ENCODE measurements at places on chromosomes 1 and 21.

DNA sequence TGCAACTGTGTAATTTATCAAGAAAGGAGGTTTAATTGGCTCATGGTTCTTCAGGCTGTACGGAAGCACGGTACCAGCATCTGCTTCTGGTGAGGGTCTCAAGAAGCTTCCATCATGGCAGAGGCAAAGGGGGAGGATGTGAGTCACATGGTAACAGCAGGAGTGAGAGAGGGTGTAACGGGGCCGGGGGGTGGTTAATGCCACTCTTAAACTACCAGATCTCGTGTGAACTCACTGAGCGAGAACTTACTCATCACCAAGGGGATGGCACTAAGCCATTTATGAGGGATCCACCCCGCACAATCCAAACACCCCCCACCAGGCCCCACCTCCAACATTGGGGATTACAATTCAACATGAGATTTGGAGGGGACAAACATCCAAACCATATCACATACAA is 21.0 kb upstream of the IFFO2 start:
- no peak for DNase-seq

DNA sequence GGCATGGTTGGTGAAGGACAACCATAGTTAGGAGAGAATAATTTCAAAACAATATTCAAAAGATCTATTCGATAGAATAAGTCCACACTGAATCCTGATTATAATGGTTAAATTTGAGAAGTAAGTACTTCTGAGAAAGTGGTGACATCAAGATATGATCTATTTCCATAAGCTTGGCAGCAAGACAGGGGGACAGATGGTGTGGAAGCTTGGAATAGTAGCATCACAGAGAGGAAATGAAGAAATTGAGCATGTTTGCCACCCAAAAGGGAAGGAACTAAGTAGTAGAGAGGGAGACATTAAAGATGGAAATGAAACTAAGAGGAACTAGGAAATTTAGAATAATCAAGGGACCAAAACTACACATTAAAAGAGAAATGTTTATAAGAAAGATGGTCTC is 94.5 kb downstream of the OLFM3 start:
- DNase-seq, result no peak

DNA sequence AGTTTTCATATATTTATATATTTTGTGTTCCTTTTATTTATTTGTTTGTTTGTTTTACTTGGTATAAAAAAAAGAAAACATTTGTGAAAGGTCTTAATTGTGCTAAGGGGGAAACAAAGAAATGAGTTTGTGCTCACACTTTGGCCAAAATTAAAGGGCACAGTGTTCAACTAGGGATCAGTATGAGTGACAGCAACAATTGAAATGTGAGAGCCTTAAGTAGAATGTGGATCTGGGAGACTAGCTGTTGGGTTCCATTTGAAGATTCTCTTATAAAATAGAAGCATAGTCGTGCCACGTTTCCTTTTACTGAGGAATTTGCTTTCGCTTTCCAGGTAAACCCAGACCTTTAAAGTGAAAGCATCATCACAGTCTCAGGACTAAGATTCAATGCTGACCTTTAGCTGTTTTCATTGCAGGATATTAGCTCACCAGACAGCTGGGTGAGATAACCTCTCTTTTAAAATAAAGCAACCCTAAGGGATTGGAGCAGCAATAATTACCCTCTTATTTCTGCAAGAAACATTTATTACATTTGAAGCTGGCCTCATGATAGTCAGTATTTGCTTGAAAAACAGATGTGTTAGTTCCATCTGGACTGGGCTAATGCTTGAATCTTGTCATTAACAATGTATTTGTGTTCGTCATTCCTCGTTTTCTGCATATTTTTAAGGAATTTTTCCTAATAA is 37.1 kb upstream of the CD55 start:
- no peak for DNase-seq

DNA sequence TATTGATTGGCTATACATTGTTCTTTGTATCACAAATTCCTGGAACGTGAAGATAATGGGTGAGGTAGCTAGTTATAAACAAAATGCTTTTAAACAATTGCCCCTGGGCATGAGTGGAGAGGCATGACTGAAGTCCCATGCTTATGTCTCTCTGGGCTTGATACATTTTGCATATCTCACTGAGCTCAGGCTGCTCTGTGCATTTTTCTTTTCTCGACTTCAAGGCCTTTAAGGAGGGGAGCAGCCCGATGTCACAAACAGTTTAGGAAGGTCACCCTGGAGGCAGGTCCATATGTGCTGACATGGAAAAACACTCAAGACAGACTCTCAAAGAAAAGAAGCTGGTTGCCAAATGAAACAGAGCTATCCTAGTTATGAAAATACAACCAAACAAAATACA is 80.1 kb upstream of the PUM1 start:
- no peak for DNase-seq

DNA sequence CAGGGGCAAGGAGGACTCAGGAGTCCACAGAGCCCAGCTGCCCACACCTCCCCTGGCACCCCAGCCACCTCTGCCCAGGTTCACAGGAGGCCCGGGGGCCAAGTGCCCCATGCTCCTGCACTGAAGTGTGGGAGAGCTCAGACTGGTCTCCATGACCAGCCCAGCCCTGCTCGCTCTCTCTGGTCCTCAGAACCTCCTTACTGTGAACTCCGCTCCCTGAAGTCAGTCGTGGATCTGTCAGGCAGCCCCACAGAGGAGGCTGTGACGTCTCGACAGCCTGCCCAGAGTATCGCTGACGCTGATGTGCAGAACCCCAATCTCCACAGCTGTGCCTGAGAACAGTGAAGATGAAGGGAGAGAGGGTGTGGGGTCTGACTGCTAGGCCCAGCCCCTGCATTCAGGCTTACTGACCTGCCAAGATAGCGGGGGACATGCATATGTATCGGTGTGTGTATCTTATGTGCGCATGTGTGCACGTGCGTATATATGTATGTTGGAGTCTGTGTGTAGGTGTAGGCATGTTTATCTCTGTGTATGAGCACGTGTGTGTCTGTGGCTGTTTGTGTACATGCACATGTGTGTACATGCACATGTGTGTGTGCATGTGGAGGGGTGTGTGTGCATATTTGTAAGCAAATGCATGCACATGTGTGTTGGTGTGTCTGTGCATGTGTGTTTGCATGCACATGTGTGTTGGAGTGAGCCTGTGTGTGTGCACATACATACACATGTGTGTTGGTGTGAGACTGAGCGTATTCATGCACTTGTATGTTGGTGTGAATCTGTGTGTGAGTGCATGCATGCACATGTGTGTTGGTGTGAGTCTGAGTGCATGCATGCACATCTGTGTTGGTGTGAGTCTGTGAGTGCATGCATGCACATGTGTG is 118.5 kb upstream of the ARHGEF16 start:
- no peak for DNase-seq

- DNase-seq, result no peak
These were observed 4.2 kb upstream of the DNAJC28 start for GRCh38 chr21:33495743-33496142.

DNA sequence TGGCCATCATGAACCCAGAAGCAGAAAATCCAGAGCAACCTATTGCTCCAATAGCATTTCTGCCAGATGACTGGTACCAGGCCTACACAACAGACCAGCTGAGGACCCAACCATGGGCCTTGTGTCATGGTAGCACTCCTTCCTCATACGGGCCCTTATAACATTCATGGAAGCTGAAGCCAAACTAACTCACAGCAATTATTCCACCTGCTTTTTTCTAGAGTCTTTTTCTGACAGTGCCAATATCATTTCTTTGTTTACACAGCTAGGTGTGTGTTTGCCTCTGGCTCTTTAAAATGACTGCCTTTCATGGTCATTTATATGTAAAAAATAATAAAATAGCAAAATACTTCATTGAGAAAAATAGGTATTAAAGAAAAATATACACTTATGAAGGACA is 3.9 kb upstream of the WDR64 start:
- no peak for DNase-seq

DNA sequence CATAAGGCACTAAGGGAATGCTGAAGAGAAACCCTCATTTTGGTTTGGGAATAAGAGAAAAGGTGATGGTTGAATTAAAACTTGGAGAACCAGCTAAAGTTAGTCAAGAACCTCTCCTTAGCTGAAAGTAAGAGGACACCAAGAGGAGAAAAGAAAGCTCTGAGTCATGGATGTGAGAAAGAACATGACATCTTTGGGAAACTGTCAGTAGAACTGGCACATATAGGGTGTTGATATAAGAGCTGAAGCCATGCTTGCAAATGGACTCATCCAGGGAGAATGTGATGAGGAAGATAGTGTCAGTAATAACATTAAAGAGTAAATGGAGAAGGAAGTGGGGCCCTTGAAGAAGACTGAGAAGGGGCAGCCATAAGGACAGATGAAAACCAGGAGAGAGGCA is 54.3 kb downstream of the LRRC8C start:
- no peak for DNase-seq

- DNase-seq, result no peak
These were observed 25.3 kb downstream of the ZFYVE9 start for GRCh38 chr1:52166996-52167753.

Measured in stimulated activated naive CD4-positive, alpha-beta T cell treated with Interleukin-2 at 50 U/mL for 16 hours (primary cell).